ENCODE measurements at places on chromosomes 6 and 20.

GRCh38 chr6:166206066-166206465, 38.4 kb upstream of the TBXT start:
- DNase-seq = no peak

DNA sequence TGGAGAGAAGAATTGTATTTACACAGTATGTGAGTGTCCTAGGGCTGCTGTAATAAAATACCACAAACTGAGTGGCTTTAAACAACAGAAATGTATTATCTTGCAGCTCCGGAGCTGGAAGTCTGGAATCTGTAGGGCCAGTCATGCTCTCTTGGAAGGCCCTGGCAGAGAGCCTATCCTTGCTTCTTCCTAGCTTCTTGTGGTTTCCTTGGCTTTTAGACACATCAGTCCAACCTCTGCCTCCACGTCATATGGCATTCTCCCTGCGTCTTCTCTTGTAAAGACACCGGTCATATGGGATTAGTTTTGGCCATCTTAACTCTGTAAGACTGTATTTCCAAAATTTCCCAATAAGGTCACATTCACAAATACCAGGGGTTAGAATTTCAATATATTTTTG, 10.8 kb downstream of the FNDC1 start:
- DNase-seq = no peak

DNA sequence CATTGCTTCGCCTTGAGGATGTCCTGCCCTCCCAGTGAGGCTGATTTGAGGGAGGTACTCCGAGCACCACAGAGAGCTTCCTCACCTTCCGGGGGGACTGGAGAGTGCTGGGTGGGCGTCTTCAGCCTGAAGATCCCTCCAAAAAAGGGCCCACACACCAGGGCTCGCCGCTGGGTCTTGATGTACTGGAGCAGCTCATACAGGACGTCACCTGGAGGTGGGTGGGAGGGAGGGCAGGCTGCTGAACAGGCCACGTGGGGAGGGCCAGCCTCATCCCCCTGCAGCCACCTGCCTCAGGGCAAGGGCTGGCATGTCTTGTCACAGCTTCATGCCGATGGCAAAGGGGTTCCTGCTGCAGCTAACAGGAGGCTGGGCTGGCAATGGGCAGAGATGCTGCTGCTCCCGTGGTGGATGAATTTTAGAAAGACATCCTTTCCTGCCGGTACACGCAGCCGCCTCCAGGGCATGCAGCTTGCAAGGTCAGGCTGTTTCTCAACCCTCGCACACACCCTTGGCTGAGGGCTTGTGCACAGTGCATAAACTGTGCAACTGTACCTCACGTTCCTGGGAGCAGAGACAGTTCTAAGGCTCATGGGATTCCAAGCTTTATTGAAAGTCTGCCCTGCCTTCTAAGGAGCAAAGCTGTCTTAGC, 14.0 kb downstream of the ETV7 start:
- no peak for DNase-seq

- DNase-seq = no peak
These were observed 9.6 kb upstream of the PLTP start for GRCh38 chr20:45921337-45922189.

DNA sequence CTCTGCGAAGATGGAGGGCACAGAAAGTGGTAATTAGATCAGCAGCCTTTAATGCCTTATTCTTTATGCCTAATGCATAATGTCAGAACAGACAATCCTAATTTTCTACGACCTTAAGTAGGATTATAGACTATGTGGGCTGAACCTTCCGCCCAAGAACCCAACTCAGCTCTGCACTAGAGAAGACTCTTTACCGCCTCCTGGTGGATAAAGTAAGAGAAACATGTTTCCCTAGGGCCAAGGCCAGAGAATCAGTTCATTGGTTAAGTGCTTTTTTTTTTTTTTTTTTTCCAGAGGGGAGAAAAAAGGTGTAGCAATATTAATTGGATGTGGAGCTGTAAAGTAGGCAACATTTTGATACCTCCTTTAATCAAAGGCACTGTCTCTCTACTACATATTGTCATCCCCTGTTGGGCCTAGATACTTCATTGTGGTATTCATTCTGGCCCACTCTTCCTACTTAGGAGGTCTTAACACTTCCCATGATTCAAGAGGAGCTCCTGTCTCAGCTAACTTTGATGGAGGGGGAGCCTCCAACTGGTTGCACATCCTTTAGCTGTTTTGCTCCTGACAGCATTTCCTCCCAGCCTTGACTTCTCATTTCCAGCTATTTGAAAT, 124.9 kb upstream of the NRN1 start:
- DNase-seq = no peak

- no peak for DNase-seq
These were observed 189.0 kb upstream of the UST start for GRCh38 chr6:148557796-148558321.

DNA sequence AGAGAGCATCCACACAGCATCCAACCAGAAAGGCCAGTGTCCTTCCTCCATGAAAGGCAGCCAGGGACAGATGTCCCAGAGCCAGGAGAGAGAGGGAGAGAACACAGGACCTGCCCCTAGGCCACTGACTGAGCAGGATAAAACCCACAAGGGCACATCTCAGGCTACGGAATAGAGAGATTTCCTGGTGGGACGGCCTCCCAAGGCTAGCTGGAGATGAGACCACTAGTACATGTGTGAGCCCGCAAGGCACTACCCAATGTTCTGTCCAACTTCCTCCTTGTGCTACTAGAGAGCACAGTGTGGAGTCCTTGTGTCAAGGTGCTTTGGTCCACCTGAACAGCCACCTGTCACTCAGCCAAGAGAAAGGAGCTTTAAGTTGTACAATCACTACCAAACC, 44.2 kb downstream of the PLCG1 start:
- DNase-seq = no peak

DNA sequence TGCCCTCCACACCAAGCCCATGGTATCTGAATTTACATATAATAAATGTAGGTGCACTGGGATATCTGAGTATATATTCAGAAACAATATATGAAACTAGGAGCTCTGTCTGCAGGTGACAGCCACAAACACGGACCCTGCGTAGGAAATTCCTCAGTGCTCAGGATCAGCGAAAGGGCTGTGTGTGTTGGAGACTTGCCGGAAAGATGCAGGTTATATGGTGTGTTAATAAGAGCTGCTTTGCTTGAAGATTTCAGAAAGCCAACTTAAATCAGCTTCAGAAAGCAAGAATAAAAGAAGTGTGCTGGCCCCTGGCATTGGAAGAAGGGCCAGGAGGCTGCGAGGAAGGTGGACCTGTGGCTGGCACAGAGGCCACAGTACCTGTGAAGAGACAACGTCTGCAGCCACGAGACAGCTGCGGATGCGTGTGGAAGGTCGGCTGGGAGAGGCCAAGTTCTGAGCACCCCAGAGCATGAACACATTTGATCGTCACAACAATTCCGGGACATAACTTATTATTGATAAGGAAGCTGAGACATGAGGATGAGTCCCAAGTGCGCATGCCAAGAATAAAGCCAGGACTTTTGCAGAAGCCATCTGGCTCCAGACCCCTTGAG, 183.2 kb downstream of the DLL1 start:
- DNase-seq = no peak

DNA sequence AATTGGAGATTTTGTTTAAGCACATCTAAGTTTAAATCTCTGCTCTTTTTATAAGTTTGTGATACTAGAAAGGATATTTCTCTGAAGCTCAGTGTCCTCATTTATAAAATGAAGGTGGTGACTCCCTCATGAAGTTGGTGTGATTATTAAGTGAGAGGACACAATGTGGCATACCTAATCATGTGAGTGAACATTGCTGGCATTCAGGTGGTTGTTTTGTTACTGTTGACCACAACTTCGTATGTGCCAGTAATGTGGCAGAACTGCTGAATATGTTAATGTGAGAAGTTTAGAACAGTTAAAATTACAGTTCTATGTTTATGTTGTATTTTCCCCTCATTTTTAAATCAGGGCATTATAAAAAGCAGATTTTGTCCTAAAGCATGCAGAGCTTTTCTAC, 127.2 kb downstream of the STXBP5 start:
- no peak for DNase-seq

GRCh38 chr6:78605909-78606446, 261.4 kb upstream of the IRAK1BP1 start:
- no peak for DNase-seq

DNA sequence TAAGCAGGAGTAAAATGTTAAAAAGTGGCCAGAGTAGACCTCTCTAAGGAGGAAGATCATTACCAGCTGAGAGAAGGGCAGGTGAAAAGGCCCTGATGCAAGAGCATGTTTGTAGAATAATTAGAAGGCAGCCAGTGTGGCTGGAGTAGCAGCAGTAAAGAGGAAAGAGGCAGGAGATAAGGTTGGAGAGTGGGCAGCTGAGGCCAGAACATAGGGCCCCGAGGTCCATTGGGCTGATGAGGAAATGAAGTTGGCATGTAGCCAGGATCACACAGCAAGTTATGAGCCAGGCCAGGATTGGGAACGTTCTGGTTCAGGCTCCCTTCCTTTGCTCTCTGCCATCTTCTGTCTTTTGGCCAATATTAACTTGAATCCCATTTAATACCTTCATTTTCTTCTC, 51.6 kb downstream of the RALY start:
- no peak for DNase-seq

GRCh38 chr6:132751306-132751705, 6.4 kb downstream of the VNN2 start:
- no peak for DNase-seq

DNA sequence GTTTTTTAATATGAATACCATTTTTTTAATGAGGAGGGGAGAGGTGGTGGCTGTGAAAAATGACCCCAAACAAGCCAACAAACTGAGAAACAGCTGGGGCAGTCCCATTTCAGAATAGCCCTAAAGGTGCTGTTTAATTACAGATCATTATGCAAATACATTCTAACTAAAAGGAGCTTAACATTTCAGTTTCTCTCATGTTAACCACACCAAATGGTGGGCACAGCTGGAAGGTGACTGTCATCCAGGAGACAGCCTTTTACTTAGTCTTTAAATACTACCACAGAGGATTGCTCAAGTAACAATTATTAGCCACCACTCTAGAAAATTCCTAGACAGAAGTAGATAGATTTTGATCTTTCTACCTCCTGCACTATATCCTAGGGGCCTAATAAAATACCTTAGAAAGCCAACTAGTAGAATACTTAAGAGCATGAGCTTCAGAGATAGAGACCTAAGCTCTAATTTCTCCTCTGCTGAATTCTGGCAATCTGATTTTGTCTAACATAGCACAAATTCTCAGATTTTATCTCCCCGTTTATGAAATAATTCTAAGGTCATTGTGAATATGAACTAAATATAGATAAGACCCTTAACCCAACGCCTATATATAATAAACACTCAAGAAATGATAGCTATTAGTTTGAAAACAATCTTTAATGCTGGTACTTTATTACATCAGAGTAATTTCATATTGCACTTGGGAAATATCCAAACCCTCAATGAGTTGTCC, 615.1 kb upstream of the NRSN1 start:
- DNase-seq = no peak

DNA sequence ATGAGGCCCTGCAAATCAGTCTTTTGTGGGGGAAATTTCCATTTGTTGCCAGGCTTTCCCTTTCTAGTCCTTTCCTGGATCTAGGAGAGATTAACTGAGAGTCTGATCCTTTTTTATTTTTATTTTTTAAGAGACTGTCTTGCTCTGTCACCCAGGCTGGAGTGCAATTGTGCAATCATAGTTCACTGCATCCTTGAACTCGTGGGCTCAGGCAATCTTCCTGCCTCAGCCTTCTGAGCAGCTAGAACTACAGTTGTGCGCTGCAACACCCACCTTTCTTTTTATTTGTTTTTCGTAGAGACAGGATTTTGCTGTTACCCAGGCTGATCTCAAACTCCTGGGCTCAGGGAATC, 22.9 kb downstream of the OR2B2 start:
- no peak for DNase-seq

GRCh38 chr20:34980543-34981233, 25.0 kb downstream of the MYH7B start:
- no peak for DNase-seq

DNA sequence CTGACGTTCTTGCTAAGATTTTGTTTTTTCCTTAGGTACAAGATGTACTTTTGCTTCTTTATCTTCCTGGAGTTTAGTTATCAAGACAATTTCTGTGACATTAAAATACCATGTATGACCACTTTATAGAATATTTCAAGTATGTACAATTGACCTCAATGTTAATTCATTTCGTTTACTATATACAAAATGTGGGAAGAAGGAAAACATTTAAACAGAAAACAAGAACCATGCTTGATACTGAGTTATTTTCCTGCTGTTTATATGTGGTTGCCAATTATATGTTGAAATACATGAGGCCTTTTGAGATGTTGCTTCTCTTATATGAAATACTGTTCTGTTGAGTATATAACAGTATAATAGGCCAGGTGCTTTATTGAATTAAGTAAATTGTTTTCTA, 184.3 kb downstream of the JARID2 start:
- DNase-seq = no peak

GRCh38 chr6:38279423-38279822, 360.3 kb downstream of the BTBD9 start:
- no peak for DNase-seq

DNA sequence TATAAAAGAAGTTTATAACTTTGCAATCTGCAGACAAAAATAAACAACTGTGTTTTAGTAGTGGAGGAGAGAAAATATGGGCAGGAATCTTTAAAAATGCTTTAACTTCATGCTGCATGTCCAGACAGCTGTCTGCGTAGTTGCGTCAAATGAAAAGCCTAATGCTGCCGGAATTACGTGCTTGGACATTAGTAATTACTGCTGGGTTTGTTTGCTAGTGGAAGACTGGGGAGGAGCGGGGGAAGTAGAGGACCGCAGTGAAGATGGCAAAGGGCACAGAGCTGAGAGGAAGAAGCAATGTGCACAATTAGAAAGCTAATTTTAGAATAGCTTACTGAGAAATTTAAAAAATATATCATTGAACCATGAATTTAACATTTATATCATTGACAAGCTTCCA, 2.4 kb downstream of the SNAP25 start:
- no peak for DNase-seq

GRCh38 chr6:121485359-121485811, 49.9 kb downstream of the GJA1 start:
- no peak for DNase-seq

DNA sequence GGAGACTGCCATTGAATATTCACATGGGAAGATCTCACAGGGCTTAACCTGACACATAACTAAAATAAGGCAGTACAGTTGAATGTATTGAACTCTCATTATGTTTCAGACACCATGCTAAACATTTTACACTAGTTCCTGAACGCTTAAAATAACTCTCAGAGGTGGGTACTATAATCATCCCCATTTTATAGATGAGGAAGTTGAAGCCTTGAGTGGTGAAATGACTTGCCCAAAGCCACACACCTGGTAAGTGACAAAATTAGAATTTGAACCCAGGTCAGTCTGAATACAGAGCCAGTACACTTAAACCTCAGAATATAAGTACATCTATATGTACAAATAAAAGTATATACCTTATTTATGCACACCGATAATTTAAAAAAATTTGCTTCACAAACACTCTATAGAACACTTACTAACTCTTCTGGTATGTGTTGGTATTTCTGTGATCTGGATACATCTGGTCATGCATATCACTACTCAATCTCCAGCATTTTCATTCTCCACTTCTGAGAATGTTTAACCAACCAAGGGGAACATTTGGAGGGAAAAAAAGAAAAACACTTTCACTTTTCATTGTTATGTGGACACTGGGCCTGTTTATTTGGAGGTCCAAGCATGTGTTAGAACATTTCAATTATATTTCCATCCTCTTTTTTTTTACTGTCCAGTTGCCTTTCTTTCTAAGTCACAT, 4.6 kb upstream of the BICRAL start:
- no peak for DNase-seq

Data from activated T-helper 1 cell treated with anti-CD3 and anti-CD28 coated beads, Interleukin-2, amount 50 U/mL, for 16 hours (primary cell).